ENCODE measurements at places on chromosomes 11 and 22.

DNA sequence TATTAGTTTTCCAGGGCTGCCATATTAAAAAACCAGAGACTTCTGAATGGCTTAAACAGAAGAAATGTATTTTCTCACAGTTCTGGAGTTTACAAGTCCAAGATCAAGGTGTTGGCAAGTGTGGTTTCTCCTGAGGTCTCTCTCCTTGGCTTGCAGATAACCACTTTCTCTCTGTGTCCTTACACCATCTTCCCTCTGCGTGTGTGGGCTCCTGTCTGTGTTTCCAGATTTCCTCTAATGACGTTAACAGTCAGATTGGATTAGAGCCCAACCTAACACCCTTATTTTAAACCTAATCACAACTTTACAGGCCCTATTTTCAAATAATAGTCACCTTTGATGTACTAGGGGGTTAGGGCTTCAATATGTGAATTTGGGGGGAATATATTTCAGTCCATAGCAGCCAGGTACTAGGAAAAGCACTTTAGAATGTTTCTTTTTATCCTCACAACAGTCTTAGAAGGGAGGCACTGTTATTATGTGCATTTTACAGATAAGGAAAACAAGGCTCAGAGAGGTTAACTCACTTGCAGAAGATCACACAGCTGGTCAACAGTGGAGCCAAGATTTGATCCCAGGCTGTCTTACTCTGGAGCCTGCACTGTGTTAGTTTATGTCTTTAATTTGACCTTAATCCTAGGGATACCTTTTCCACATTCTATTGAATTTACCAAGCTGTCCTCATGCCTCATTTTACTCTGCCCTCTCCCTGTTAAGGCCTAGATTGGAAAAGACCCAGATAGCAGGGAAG is 116.4 kb upstream of the CRYBB3 start:
- no peak for DNase-seq

- DNase-seq, result no peak
Observed at GRCh38 chr22:44995715-44996114, 14.1 kb downstream of the PHF21B start.

DNA sequence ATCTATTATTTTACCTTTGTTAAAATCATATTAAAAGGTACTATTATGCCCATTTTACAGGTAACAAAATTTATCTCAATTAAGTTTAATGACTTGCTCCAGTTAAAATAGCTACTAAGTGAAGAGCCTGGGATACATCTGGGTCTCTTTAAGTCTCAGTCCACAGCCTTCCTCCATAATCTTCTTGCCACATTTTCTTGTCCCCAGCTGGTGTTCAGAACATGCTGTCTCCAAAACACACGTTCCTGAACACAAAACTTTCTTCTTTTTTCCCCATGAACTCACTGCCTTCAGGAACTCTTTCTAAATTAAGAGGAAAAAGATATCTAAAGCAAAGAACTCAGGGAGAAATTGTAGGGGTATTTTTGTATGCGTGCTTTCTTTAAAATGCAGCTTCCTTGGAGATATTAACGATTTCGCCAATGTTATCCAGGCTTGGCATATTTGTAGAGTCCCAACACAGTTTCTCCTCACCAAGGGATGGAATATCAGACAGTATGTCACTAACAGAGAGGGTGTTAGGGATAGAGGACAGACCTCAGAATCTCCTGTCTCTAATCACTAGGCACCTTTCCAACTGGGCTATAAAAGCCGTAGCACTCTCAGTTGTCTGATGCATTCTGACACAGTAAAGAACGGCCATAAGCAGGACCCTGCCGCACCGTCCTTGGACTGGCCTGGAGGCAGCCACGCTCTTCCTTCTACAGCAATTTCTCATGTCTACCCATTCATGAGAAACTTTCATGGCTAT is 232.8 kb upstream of the BLID start:
- no peak for DNase-seq

GRCh38 chr11:17494019-17494418 is 17.4 kb upstream of the ABCC8 start:
- no peak for DNase-seq

GRCh38 chr11:61771985-61772455 is 19.6 kb downstream of the MYRF start:
- no peak for DNase-seq

DNA sequence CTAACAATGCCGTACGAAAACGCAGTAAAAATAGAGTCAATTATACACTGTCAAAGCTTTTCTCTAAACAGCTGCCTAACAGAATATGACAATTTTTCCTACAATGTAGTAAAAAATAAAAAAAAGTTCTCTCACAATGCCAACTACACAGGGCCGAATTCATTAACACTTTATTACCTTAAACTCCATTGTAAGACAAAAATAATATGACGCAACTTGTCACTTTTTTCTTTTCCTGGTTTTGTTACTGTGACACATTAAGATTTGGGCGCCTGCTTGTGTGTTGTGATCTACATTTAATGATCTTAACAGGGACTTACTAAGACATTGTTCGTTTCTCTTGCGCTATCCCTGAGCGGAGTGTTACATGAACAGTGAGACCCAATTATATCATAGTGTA is 204.1 kb downstream of the INSC start:
- DNase-seq, result no peak

GRCh38 chr11:69958308-69958707 is 119.8 kb upstream of the ANO1 start:
- no peak for DNase-seq
